Stimulated activated CD8-positive, alpha-beta memory T cell treated with anti-CD3 and anti-CD28 coated beads, Interleukin-4, amount 100 ng/mL, for 1 hour (primary cell): ENCODE measurements at places on chromosomes 6 and 20.
A peak's percentile ranks its signal among the peaks of the same experiment; 100 is the strongest.

DNA sequence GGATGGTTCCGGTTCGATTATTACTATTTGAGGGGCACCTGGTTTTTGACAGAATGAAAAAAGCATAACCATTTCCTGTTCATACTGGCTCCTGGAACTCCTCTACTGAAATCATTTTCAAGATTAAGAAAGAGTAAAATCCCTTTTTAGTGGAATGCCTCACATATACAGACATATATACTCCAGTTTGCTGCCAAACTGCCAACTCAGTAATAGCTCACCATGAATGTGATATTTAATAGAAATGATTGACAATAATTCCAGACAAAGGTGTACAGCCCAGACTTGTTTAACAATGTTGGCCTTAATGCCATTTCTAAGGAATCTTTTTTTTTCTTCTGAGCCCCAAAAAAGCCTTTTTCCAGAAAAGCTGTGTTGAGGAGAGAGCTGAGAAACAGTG lies 93.1 kb downstream of the JAG1 start:
- no peak for DNase-seq

- no peak for DNase-seq
These were observed 27.6 kb upstream of the ADRM1 start for GRCh38 chr20:62275219-62275618.

- DNase-seq, result no peak
These were observed 164.8 kb downstream of the BACH2 start for GRCh38 chr6:90131614-90132423.

GRCh38 chr20:7985916-7986315 lies 33.6 kb downstream of the TMX4 start:
- DNase-seq, result no peak

GRCh38 chr20:58989196-58989595 lies 8.1 kb downstream of the NELFCD start:
- no peak for DNase-seq

GRCh38 chr6:113122060-113122459 lies 735.1 kb upstream of the MARCKS start:
- no peak for DNase-seq

GRCh38 chr6:142167486-142167885 lies 20.4 kb downstream of the VTA1 start:
- no peak for DNase-seq

DNA sequence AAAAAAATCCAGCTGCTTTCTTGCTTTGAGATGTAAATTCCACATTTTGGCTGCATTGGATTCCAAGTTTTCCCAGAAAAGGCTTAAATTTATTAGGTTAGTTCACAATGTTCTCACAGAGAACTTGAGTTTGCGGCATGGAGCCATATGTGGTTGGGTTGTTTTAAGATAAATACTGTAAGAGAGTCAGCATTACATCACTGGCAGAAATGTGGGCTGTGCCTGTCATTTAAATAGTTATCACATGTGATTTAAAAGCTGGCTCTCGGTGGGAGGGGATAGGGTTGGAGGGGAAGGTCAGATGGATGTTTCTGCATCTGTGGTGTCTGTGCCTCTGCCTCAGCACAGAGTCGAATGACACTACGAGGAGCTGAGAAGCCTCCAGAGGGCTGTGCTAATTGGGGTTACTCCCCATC lies 73.8 kb upstream of the SCP2D1 start:
- no peak for DNase-seq

DNA sequence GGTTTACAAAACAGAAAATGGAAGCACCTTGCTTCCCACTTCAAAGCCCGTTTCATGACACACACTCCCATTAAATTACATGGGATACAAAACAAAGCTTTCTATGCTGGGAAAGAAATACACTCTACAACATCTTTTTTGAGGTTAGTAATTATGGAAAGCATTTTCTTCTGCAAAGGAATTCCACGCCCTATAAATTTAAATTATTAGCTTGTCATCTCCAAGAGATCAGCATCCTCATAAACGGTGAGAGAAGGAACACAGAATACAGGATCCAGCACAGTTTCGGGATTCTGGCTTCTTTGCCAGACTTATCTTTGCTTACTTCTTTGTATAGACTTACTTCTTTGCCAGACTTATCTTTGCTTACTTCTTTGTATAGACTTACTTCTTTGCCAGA lies 1.3 kb upstream of the SMPDL3A start:
- no peak for DNase-seq

DNA sequence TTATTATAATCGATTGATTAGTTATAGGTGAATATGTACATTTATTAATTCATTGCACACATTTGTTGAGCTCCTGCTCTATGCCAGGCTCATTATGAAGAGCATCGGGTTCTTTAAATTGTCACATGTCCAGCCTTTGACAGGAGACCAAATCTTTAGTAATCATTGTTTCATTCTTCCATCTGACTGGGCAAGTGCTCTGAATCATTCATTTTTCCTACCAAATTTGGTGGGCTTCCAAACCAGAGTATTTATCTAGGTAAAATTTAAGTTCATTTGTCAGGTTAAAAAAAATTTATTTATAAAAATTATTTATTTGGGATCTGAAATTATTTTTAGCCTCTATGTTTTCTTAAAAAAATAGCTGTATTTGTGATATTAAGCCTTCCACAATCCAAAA lies 404.9 kb upstream of the MMS22L start:
- DNase-seq, result no peak

DNA sequence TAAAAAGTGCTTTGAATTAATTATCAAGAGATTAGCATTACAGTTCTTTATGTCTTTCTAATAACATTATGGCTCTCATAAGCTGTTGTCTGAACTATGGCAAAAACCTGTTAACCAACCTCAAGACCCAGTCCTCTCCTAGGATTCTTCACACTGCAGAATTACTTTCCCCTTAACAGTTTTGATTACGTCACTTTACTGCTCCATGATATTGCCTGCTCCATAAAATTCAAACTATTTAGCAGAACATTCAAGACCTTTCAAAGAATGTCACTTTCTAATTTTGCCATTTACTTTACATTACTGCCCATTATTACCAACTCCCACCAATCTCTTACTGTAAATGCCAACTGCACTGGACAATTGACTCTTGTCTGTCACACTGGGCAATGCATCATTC lies 843.5 kb downstream of the PHF3 start:
- DNase-seq, result no peak

- no peak for DNase-seq
These were observed 8.5 kb upstream of the GDF5 start for GRCh38 chr20:35446356-35447078.

DNA sequence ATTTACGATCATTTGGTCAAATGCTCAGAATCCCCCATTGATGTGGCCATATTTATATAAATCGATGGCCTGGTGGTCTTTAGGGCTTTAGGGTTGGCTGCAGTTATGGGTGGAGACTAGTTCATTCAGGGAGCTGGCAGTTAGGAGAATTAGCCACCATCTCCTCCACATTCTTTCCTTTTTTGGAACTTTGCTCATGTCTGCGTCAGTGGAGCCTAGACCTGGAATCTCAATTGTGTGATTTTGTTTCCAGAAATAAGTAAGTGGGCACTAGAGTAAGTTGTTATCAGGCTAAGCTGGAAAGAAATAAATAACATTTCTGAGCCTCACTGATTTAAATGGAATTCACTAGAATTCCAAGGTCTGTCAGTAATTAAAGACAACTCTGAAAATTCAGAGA lies 29.0 kb upstream of the ELOVL5 start:
- DNase-seq, result no peak

GRCh38 chr20:24340933-24341332 lies 128.5 kb upstream of the SYNDIG1 start:
- DNase-seq, result no peak

DNA sequence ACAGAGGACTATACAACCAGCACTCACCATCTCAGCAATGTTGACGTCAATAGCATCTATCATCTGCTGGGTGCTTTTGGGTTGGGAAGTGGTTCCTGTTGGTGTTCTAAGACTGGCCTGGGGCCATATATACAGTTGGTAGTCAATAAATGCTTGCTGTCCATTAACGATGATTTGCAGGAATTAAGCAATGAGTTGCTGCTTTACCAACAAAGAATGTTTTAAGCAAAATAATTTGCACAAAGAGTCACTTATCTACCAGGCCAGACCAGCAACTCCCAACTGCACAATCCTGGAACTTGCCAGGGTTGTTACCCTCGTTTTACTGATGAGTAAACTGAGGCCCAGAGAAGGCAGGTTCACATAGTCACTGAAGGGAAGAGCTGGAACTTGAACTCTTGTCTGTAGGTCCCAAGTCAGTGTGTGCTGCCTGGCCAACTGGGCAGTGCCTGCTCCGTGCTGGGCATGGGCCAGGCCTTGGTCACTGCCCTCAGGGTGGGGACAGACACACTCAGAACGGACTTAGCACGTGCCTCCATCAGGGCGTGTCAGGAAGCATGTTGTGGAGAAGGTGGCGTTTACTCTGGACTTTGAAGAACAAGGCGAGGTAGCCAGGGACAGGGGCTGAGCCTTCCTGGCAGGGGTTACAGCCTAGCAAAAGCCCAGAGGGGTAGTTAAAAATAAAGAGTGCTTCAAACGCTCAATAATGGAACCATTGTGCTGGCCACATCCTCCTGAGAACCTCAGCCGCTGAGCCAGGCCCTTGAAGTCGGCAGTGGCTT lies 2.5 kb upstream of the SRC start:
- DNase-seq, result no peak

GRCh38 chr20:51374961-51375360 lies 167.6 kb downstream of the NFATC2 start:
- no peak for DNase-seq

- no peak for DNase-seq
These were observed 135.4 kb downstream of the FNDC1 start for GRCh38 chr6:159304641-159305040.

DNA sequence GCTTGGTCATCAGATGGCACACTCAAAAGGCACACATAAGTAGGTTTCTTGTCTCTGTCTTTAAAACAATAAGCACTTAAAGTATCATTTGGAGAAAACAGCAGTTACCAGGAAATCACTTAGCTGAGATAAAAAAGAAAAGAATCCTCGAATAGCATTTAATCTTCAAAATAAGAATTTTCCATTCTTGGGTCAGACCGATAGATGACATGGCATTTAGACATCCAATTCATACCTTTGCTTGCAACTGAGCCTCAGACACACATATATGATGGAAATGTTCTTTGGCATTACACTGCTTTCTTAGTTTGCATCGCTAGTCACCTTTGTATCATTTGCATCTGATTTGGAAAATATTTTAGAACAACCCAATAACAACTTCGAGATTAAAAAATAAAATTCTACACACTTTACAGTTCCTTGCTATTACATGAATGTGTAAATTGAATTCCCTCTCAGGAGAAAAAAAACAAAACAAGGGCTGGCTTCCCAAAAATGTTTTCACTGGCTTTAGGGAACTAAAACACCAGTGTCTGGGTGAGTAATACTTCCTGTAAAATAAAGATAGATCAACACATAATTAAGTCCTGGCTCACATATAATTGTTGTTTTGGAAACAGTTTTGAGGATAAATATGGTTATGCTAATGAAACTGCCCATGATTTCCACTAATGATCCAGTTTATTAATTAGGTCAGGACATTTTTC lies 1.3 kb upstream of the RNF217 start:
- DNase-seq, result no peak

GRCh38 chr6:153804755-153805330 lies 234.2 kb upstream of the OPRM1 start:
- DNase-seq, result no peak

DNA sequence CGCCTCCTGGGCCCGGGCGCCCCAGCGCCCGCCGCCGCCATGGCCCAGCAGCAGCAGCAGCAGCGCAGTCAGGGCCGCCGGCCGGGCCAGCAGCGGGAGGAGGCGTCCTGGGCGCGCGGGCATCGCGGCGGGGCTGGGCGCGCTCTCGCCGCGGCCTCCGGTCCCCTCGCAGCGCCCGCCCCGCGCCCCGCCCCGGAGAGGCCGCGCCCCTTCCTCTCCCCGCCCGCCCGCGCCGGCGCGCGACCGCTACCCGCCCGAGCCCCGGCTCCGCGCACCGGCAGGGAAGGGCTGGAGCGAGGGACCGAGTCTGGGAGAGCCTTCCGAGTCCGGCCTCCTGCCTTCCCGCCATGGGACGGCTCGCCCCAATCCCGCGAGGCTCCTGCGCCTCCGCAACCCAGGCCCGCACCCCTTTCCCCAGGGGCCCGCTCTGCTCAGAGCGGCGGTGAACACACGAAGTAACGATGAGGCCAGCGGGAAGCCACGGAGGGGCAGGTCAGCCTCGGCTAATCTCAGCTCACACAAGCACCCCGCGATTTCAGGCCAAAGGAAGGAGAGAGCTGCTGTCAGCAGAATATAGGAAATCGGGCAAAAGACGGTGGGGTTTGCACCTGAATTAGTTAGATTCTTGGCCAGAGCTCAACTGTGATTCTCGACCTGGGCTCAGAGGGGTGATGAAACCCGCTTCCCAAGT lies at the start of gene TXNDC5:
Gene TXNDC5, minus strand, starts transcription at position 135 of the 691 bp plus-strand sequence. Its CDS starts 12 bp downstream, at position 123.
- peak; percentile 32 for DNase-seq

DNA sequence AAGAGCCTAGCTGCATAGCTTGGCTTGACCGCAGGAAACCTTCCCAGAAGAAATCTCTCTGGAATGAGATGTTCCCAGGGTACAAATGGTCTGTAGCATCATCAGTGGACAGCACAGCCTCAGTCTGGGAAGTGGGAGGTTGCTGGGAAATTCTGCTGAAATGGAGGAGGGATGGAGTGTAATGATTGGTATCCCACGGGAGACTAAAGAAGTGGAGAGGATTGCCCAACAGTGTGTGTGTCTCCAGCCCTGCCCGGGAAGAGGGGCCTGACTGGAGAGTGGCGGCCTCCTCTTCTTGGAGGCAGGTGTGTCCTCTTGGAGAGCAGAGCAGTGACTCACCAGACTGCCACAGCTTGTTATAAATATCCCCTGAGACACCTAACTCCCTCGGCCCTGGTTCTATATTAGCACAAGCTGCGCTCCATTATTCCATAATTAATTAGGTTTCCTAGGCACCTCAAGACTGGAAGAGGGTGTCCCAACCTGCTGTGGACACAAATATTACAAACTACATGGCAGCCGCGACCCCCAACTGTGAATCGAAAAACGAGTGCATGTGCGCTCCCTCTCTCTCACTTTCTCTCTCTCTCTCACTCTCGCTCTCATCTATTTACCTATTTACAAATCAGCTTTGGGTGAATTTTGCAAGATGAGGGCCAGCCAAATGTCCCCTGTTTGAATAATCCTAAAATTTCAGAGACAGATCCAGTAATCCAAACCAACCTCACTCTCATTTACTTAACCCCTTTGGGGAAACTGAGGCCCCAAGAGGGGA lies 68.8 kb downstream of the FGD2 start:
- no peak for DNase-seq

GRCh38 chr6:37236921-37237320 lies 20.7 kb upstream of the TBC1D22B start:
- DNase-seq, result no peak

- no peak for DNase-seq
These were observed 4.4 kb downstream of the FIG4 start for GRCh38 chr6:109695468-109695867.

GRCh38 chr20:9555781-9556180 lies 41.4 kb downstream of the LAMP5 start:
- DNase-seq, result no peak

- no peak for DNase-seq
These were observed 814.8 kb downstream of the MAFB start for GRCh38 chr20:39874049-39874893.
